ENCODE measurements at places on chromosomes 3 and 15.

DNA sequence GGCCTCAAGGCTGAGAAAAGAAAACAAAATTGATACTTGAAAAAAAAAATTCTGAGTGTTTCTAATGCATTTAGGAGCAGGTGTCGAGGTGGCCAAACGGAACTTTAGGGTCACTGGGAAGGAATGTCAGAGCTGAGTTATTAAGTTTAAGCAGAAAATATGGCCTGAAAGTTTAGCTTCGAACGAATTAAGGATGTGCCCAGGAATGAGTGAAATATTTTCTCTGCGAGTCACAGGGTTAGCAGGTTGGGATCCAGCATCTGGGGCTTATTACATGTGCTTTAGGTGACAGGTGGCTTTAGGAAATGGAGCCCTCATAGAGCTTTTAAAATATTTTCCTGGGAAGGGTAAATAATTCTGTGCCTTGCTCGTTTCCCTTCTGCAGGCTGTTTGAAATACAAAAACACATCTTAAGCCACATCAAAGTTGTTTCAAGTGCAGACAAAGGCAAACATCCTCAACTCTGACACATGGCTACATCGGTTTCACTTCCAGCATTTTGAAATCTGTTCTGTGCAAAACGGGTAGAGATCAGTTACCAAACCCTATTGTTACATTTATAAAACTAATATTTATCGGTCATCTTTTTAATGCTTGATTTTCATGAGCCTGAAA is 143.1 kb upstream of the ARRDC4 start:
- no peak for DNase-seq

DNA sequence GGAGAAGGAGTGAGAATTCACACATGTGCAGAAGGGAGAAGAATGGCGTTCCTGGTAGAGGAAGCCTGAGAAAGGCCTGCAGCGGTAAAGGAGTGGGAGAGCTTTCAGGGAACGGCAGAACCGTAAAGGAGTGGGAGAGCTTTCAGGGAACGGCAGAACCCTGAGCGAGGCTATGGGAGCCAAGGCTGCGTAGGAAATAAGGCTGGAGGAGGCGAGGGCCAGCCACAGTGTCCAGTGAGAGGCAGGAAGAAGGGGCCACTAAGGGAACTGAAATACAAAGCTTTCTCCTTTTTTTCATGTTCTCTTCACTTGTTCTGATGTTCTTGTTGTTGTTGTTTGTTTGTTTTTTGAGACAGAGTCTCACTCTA is 41.6 kb downstream of the GOLGA6L10 start:
- no peak for DNase-seq

DNA sequence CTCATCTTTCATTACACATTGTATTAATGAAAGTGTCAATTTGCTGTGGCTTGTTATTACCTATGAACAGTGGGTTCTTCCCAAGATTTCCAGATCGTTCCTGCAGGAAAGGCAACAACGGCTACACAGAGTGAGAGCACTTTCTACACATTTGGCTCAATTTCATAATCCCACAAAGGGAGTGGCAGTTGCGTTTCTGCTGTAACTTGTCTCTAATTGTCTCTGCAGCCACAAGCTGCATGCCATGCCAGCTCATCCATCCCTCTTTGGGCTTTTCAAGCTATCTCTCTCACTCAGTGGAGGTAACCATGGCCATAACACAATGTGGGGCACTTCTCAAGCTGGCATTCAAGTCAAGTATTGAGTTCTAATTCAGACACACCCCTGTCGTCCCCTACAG is 27.7 kb upstream of the CPNE4 start:
- no peak for DNase-seq

DNA sequence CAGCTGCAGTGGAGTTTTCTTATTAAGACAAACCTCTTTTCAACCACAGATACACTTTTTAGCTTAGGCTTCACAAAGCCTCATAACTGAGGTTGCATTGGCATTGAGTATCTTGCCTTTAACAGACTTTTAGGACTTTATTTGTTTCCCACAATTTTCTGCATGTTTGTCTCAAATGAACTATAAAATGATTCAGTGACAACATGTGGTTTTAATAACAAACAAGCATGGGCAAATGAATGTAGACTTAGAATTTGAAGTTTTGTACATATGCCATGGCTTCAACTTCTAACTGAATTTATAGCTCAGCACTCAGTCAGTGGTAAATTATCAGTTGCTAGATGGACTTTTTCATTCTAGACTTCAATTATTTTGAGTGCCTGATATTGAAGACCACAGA is 101.6 kb downstream of the SLC25A26 start:
- no peak for DNase-seq

- no peak for DNase-seq
Observed at GRCh38 chr3:101643861-101644613, 32.9 kb downstream of the ZBTB11 start.

- DNase-seq, result no peak
Observed at GRCh38 chr15:75702436-75702835, 10.2 kb downstream of the CSPG4 start.

DNA sequence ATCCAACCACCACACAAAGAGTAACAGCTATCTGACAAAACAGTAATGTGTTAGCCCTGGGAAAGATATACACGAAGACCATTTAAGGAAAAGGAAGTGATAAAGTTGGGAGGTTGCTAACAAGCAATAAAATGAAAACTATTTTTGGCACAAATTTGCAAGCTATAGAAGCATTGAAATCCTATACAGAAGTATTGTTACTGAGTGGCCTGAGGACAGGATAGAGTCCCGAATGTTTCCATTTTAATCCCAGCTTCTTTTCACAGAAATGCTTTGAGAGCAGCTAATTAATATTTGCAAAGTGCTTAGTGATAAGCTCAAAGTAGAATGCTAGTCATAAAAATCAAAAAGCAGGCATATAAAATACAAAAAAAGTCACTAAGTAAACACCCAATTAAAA is 51.5 kb downstream of the RAD18 start:
- DNase-seq, result no peak

- no peak for DNase-seq
Observed at GRCh38 chr3:125010393-125010792, 45.4 kb downstream of the HEG1 start.

DNA sequence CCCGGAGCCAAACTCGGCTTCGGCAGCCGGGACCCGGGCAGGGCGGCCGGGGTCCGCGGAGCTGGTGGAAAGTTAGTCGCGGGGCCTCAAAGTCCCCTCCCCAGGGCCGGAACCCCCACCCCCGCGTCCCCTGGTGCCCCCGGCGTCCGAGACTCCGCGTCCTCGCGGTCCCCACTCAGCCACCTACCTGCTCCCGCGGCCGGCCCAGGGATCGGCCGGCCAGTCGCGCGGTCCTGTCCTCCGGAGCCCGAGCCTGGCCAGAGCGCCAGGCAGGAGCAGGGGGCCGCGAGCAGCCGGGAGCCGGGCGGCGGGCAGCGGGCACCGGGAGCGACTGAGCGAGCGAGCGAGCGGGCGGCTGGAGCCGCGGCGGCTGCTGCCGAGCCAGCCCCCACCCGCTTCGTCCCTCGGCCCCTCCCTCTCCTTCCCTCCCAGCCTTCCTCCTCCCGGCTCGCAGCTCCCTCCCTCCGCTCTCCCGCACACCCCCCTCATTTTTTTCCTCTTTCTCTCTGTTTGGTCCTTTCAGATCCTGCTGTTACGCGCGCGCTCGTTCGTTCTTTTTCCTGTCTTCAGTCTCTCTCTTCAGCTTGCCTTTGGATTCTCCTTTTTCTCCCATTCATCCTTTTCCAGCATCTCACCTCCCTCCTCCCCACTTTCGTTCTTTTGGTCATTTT is at the start of gene MEGF11:
TSS of gene MEGF11 (minus strand) at position 333 of the 671 bp plus-strand sequence. CDS start 125,347 bp downstream, outside the sequence.
- no peak for DNase-seq

DNA sequence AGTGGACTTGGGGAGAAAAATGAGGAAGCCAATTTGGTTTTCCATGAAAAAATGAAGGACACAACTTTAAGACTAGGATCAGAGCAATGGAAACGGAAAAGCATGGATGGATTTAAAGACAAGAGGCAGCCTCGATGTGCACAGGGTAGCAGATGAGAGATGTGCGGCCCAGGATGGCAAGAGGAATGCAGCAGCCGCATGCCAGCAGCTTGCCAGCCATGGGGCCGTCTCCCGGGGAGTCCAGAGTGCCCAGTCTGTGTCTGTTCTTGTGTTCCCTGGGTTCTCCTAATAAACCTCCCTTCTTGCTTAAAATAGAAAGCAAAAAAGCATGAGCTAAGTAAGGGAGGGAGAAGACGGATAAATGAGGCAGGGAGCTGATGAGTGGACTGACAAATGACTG is 68.0 kb upstream of the IQSEC1 start:
- DNase-seq, result no peak

DNA sequence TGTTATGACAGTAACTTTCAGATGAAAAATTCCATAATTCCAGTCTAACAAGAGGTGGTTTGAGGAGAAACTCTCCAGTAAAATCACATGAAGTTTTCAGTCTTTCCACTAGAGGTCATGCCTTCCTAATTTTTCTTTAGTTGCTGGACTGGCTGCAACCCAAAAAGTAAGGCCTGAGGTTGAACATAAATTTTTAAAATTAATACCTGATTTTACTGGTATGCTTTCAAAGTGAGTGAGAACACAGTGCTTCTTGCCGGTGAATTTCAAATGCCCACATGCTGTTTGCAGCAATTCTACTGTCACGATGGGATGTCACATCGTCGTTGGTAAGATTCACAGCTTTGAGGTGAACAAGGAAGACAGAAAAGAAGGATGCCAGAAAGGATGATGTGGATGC is 89.0 kb upstream of the FGF12 start:
- peak; percentile 24 for DNase-seq

DNA sequence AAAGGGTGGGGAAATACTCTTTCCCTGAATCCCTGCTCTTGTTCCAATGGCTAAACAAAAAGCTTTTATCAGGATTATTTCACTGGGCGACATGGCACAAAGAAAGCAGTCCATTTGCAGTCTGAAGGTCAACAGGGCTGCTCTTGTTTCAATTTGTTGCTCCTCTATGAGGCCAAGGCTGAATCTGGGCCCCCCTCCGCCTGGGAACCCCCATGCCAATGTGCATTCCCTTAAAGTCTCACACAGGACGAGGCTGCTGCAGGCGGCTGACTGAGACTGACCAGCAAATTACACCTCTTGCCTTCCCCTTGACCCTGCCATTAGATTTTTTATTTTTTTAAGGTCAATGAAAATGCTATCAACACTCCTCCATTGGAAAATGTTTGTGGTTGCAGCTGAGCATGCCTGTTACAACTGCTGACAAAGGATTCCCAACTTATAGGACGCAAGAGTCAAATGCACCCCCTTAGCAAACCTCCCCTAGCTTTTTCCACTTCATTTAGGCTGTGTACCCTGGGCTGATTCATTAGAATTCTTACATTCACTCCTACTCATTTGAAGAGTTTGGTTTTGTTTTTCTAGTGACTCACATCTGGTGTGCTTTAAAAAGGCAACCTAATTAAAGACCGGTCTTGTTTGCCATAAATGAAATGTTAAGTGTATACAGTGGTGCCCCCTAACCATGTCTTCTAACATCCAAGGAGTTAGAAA is 60.8 kb upstream of the ARHGEF3 start:
- DNase-seq, result no peak

DNA sequence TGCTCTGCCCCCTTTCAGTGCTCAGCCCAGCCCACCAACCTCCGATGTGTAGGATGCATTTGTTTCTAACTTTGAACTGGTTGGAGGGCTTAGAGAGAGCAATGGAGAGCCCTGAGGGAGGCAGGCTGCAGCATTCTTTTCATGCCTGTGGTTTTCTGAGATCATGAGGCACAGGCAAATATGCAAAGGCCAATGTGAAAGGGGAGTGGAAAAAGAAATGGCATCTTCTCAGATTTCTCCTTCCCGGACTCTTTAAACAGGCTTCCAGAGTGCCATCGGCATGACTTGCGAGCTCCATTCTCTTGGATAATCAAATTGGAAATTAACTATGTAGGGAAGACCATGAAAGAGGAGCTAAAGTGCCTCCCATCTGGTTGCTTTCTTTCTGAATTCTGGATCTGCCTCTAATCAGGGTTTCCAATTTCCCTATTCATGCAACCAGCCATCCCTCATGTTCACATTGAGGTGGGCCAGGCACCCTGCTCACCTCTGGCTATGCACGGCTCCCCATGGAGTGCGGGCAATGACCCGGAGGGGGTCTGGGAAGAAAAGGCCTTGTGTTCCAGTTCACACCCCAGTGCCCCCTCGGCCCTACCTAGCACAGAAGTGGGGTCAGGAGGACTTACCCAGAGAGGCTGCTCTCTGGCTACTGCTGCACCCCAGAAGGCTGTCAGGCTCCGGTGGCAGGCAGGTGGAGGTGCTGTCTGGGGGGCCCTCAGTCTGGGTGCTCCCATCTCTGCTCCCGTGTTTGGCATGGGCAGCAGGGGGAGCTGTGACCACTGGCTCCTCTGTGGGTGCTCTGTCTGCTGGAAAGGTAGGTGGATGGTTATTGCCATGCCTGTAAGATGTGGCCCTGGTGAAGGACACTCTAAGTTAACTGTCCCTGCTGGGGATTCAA is 16.1 kb downstream of the AMOTL2 start:
- no peak for DNase-seq

GRCh38 chr3:23809294-23809693 is 3.5 kb downstream of the UBE2E1 start:
- DNase-seq, result no peak

DNA sequence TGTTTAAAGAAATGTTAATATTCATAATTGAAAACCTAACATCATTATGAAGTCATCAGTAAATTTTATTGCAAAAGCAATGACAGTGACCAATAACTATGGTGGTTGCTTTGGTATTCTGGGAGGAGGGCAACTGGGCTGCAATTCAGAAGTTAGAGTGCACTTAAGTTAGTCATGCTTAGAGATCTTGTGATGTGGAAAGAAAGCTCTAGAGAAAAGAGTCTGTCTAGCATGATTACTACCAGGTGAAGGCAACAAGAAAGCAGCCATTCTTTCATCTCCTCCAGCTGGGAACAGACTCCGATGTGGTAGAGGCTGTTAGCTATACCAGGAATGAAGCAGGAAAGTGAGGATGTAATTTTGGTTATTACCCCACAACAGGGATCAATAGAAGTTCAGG is 625.6 kb downstream of the SI start:
- DNase-seq, result no peak

DNA sequence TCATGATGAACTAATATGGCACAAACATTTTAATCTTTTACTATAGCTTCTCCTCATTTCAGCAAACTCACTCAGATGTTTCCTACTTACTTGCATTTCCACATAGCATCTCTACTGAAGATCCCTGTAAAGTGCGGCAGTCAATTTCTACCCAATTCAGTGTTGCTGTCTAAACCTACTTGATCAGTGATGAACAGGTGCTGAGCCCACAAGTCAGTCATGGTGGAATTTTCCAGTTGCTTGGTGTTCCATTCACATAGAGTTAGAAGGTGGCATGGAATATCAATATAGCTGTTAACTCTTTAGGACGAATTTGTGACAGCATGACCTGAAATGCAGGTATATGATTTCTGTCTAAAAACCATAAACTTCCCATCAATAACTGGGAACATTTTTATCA is 22.7 kb downstream of the MRPL3 start:
- no peak for DNase-seq

GRCh38 chr3:141261472-141262307 is 30.1 kb downstream of the PXYLP1 start:
- no peak for DNase-seq

DNA sequence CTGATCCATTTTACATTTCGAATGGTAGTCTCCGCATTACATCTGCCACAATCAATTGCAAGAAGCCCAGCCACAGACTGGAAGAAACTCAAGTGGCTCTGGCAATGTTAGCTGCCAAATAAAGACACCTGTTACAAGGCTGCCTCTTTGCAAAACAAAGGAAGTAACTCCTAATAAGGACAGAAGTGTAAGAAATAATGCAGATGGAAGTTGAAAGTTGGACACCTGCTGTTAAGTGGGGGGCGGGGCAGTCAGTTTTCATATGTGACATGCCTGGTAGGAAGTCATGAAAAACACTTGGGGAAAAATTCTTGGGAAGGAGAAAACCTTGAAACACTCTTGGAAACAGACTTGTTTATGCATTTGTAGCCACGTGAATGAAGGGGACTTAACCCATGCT is 54.1 kb upstream of the ATP2C1 start:
- no peak for DNase-seq

- DNase-seq, result no peak
Observed at GRCh38 chr15:91342097-91342496, 242.0 kb downstream of the SV2B start.

All from D721Med (cell line).